ENCODE measurements at places on chromosomes 2 and 18. TPM values are rescaled to one million over a fixed set of nuclear protein-coding genes. Genes with fewer than 3 reads are reported as not detected.

Gene CCDC85A
- total RNA-seq = not detected

Gene CPSF3
- 64.6 TPM for total RNA-seq

Gene MYL1
- total RNA-seq = not detected

GRCh38 chr2:220279372-220279771 is 651.9 kb downstream of the SLC4A3 start:
- H3K27ac ChIP-seq = no peak overlapping the region
- H3K36me3 ChIP-seq = no peaks in the 10 kb centered on the region
- no peaks in the 10 kb centered on the region for H3K27me3 ChIP-seq
- no peak overlapping the region for H3K4me3 ChIP-seq

GRCh38 chr2:20182241-20182931 is 42.5 kb downstream of the SDC1 start:
- no peak for DNase-seq
- no peaks in the 10 kb centered on the region for H3K36me3 ChIP-seq
- no peaks in the 10 kb centered on the region for H3K4me1 ChIP-seq
- H3K4me3 ChIP-seq = no peak overlapping the region

DNA sequence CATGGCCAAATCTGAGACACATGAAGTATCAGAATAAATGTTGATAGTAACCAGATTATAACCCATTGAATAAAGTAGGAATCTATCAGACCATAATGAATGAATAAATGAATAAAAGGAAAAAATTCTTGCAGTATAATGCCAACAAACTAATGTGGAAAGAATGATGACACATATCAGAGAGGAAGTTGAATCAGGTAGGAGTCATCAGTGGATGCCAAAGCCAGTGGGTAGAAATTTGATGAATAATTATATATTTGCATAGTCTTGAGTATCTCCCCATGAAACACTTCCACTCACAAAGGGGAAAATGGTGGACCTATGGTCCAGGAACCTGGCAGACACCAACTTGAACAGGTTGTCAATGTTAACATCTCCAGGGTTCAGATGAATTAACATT is 68.6 kb downstream of the GALNT3 start:
- peaks cover 10% of the 10 kb centered on the region for H3K27me3 ChIP-seq
- DNase-seq = no peak

All from activated CD8-positive, alpha-beta memory T cell treated with anti-CD3 and anti-CD28 coated beads, Interleukin-2, amount 10 ng/mL, durations not matched to agents 7 days and 5 days (primary cell).